ENCODE measurements at places on chromosomes 6 and 20. TPM values are rescaled to one million over a fixed set of nuclear protein-coding genes. Genes with fewer than 3 reads are reported as not detected.

Gene OR12D3
- not detected for total RNA-seq

GRCh38 chr6:138979365-138979764 is 8.7 kb downstream of the REPS1 start:
- H3K4me3 ChIP-seq: no peak overlapping the region
- H3K27ac ChIP-seq: no peak overlapping the region
- no peaks in the 10 kb centered on the region for H3K36me3 ChIP-seq
- peak; percentile 20 for DNase-seq

- no peak overlapping the region for H3K4me3 ChIP-seq
- DNase-seq: no peak
- H3K4me1 ChIP-seq: peaks cover 10% of the 10 kb centered on the region
- no peak overlapping the region for H3K27ac ChIP-seq
- H3K27me3 ChIP-seq: no peaks in the 10 kb centered on the region
- H3K36me3 ChIP-seq: no peaks in the 10 kb centered on the region
Measured at GRCh38 chr6:74404366-74404765, 708.4 kb downstream of the CD109 start.

DNA sequence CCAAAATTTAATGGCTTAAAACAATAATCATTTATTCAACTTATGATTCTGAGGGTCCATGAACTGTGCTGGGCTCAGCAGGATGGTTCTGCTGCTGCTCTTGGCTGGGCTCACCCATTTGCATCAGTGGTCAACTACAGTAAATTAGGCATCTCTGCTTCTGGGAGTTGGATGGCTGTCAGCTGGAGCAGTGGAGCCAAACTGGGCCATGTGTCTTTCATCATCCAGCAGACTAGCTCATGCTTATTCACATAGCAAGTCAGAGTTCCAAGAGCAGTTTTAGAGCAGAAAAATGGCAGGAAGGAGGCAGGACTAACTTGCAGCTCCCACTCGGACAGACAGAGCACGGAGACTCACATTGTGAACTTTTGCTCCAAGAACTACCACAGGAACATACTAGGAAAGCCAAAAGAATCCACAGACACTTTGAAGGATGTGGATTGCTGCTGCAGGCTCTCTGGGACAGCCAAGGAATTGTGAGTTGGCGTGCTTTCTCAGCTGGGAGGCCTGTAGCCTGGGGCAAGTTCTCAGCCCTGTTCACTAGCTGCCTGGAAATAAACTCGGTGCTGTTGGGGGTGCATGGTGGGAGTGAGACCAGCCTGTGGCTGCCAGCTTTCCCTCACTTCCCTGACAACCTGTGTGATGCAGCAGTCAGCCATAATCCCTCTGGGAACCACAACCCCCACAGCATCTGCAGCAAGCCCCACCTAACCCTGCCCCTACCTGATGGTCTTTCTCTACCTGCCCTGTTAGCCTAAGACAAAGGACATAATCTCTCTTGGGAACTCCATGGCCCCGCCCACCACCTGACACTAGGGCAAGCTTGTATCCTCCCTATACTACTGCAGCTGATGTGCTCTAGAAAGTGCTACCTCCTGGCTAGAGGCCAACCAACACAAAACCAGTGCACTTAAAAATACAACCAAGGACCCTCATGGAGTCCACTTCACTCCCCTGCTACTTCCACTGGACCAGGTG is 129.0 kb downstream of the JPH2 start:
- H3K27ac ChIP-seq: no peak overlapping the region
- no peaks in the 10 kb centered on the region for H3K27me3 ChIP-seq
- no peaks in the 10 kb centered on the region for H3K36me3 ChIP-seq
- peaks cover 4% of the 10 kb centered on the region for H3K4me1 ChIP-seq
- no peak for DNase-seq

Gene TGM2
- total RNA-seq: 0.13 TPM

- peaks cover 21% of the 10 kb centered on the region for H3K4me1 ChIP-seq
- no peak overlapping the region for H3K27ac ChIP-seq
- no peak overlapping the region for H3K4me3 ChIP-seq
- DNase-seq: no peak
- no peaks in the 10 kb centered on the region for H3K27me3 ChIP-seq
Measured at GRCh38 chr20:41379551-41379950, 12.9 kb upstream of the EMILIN3 start.
